Muscle of arm (tissue), 14 donors: ENCODE measurements at places on chromosomes 5 and 9. TPM values are rescaled to one million over a fixed set of nuclear protein-coding genes. Genes with fewer than 3 reads are reported as not detected.
A peak's percentile ranks its signal among the peaks of the same experiment; 100 is the strongest.

DNA sequence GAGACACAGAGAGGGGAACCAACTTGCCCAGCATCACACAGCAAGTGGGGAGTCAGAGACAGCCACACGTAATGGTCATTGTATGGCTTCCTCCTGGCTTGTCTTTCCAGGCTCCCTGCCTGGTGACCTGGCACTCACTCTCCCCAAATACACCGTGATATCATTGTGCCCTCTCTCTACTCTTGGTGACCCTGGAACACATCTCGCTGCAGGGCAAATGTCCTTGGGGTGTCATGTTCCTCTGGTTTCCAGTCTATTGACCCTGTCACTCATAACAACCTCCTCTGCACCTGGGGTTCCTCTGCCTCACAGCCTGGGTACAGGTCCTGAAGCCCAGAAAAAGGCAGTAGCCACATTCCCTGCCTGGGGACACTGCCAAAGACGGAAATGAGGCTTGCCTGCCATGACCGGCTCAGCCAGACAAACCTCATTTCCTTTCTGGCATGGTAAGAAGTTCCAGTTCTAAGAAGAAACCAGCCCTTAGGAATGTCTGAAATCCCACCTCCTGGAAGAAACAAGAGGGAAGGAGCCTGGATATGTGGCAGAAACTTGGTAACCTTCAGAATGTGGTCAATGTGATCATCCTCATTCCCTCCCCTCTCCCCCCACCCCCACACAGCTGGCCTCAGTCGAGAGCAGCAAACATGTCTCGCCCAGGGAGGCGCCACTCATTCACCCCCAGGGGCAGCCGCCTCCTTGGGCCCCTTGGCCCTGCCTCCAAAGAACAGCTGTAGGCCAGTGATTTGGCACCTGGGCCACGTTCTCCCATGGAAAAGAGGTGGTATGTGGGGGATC is 30.6 kb upstream of the SMU1 start:
- DNase-seq = peak; percentile 58

DNA sequence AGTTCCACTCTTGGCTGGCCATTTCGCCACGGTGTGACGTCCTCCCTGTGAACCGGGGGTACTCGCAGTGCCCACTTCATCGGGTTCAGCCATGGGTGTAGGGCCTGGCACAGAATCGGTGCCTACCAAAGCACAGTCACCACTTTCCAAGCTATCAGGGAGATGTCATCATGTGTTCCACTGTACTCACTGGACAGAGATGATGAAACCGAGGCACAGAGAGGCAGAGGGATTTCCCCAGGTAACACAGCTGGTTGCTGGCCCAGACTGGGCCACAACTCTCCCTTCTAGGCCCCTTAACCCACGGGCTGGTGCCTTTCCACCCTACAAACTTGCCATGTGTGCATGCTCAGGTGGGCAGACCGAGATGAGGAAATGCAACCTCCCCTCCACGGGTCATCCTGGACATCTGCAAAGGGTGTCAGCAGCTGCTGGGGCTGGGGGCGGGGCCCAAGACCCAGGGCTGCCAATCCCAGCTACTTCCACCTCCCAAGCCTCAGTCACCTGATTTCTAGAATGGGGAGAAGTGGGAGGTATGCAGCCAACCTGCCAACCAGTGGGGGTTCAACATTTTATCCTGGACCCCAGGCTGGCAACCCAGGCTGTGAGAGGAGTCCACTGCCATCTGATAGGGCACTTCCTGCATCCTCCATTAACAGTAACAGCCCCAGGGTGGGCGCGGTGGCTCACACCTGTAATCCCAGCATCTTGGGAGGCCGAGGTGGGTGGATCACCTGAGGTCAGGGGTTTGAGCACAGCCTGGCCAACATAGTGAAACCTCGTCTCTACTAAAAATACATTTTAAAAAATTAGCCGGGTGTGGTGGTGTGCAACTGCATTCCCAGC is 893 bp upstream of the SH2D3C start:
- no peak for DNase-seq

DNA sequence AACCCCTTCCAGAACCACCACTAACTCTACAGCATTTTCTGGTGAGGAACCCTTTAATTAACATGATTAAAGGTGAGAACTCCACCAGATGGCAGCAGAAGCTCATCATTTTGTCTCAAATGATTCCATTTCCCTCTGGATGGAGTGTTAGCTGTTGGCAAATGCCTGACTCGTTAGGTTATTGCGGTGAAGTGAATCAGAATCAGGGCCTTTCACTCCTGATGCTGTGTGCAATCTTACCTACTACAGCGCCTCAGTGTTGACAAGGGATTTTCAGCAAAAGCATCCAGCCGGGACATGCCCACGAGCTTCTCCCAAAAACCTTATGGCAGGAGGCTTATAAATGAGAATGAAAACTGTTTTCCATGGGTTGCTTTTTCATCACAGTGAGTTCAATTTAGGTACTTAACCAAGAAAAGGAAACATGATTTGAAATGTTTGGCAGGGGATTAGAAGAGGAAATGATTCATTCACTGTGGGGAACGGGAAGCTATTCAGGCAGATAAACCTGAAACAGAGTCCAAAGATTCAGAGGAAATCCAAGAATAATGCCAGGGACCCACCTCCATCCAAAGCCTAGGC is 48.0 kb upstream of the CAST start:
- DNase-seq = peak; percentile 69

- DNase-seq = no peak
Measured at GRCh38 chr9:72193478-72193881, 44.2 kb downstream of the GDA start.

KCNIP1 gene
- 5.2 TPM for polyA plus RNA-seq

ADCY2 gene
- not detected for polyA plus RNA-seq
